ENCODE measurements at places on chromosomes 7 and 10.

- peak overlapping the region; percentile 49 for H3K27ac ChIP-seq
- H3K36me3 ChIP-seq: no peaks in the 10 kb centered on the region
- H3K4me1 ChIP-seq: peaks cover 35% of the 10 kb centered on the region
- no peak overlapping the region for H3K4me3 ChIP-seq
- no peak for DNase-seq
Measured at GRCh38 chr7:45123913-45124710, 12.6 kb upstream of the TBRG4 start.

DNA sequence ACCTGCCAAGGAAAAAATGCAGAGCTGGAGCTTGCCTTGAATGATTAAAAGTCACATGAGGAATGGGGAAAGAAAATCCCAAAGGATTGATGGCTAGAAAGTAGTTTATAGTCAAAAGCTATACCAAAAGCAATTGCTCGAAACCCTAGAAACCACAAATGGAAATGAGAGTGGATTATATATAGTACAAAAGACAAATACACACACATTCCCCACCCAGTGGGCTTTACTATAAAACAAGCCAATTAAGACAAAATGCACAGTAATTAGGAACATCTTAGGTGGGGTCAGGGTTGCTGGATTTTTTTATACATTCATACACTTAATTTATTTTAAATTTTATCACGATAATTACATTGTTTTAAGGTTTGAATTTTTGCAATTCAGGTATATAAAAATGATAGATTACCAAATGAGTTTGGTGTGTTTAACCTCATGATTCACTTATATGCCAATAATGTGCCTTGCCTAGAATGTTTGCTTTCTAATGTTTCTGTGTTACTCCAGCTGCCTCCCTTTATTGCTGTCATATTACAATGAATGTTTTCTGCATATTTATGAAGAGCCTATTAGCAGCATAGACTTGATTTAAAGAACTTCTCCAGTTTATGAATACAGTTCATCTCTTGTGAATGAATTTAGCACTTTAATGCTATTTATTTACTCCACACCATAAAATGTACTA, 421.3 kb downstream of the EXOC4 start:
- H3K27me3 ChIP-seq: no peaks in the 10 kb centered on the region
- H3K36me3 ChIP-seq: no peaks in the 10 kb centered on the region
- H3K27ac ChIP-seq: no peak overlapping the region
- no peaks in the 10 kb centered on the region for H3K4me1 ChIP-seq

DNA sequence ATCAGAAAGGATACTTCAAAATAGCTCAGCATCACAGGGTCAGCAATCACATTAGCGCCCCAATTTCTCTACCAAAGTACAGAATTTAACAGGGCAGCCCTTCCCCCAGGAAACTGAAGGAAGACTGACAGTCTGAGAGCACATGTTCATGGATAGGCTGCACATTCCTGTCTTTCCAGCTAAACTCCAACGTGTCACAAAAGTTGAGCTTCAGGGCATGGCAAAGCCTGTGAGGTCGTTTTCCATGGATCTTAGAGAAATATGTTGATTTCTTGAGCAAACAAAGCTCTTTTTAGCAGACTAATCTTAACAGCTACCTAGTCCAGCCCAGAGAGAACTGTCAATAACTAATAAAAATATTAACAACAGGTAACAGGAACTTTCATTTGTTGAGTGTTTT, 207.9 kb downstream of the GRM3 start:
- H3K27me3 ChIP-seq: no peaks in the 10 kb centered on the region
- H3K4me1 ChIP-seq: no peaks in the 10 kb centered on the region
- no peak for DNase-seq

- H3K36me3 ChIP-seq: peaks cover 10% of the 10 kb centered on the region
- no peaks in the 10 kb centered on the region for H3K27me3 ChIP-seq
- no peaks in the 10 kb centered on the region for H3K4me1 ChIP-seq
- H3K27ac ChIP-seq: no peak overlapping the region
- H3K4me3 ChIP-seq: no peak overlapping the region
Measured at GRCh38 chr10:119393421-119393820, 149.1 kb downstream of the RGS10 start.

DNA sequence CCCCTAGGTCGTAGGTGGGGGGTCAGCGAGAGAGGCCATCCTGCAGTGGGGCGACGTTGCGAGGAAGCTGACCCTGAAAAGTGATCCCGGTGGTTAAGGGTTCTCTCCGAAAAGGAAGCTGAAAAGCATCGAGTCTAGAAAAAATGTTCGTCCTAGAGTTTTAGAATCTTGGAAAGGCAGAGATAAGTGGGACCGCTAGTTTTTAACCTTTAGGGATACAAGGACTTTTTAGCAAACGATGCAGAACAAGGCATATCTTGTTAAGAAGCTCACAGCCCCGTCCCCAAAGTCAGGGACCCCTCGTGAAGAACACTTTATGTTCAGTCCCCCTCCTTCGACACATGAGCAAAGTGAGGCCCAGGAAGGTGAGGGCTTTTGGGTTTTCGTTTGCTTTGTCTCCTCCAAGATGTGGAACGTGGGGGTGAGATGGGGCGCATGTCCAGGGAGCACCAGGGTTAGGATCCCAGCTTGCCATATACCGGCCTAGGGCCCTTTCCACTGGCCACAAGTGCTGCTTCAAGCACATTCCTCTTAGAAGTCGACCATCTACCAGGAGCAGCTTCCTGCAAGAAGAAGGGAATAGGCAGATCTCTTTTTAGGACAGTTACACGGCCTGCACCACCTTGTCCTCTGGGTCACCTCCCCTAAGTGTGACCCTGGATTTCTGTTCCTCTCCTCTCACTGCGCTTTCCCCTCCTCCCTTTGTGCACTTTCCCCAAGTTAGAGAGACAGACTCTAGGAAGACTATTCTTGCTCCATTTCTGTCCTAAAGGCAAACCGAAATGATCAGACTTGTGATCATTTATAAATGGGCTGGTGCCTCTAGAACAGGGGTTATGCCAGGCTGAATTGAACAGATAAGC, 969 bp downstream of the SLC35G1 start:
- H3K27me3 ChIP-seq: no peaks in the 10 kb centered on the region
- peaks cover 13% of the 10 kb centered on the region for H3K4me1 ChIP-seq
- peak overlapping the region; percentile 92 for H3K4me3 ChIP-seq
- no peak overlapping the region for H3K27ac ChIP-seq

DNA sequence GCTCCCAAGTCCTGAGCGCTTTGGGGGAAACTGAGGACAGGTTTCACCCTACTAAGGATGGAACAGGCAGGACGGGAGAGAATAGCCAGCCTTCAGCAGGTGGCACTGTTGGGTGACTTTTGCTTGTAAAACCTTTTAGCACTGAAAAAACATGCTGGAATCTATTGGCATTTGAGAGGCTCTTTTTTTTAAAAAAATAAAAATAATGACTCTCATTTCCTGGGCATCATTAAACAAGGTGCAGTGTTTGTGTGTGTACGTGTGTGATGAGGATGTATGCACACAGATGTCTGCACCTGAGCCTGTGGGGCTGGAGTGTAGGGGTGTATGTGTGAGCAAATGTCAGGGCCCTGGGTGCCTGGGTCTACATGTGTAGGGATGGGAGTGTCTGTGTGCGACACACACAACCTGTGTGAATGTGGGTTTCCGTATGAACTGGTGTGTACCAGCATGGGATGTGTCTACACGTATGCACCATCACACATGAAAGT, 177.9 kb downstream of the RPS24 start:
- H3K27me3 ChIP-seq: no peaks in the 10 kb centered on the region
- H3K4me3 ChIP-seq: no peak overlapping the region
- no peaks in the 10 kb centered on the region for H3K4me1 ChIP-seq
- H3K36me3 ChIP-seq: no peaks in the 10 kb centered on the region
- no peak for DNase-seq

DNA sequence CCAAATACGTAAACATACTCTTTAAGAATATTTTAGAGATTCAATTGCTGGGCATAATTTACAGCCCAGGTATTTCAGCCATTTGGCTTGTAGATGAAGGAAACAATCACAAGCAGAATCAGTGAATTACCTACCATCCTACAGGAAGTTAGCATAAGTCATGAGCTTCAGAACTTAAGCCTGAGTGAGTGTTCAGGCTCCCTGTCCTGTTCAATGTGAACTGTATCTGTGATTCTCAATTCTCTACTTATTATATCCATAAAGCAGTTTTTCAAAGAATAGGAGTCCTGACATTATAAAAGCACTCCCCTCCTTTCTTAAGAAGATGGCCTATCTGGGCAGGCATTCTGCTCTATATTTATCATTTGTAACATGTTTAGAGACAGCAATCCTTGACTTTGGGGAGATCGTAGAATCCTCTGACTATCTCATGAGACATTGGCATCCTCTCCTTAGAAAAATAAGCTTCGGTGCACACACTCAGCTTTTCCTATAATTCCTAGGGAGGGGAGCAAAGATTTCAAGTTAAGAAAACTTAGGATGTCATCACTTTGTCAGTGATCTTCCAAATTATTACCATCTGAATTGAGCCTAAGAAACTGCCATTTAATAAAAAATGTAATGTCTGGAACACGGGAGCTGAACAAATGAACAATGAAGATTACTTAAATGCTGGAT, 645.2 kb upstream of the IGFBP3 start:
- no peaks in the 10 kb centered on the region for H3K36me3 ChIP-seq
- no peaks in the 10 kb centered on the region for H3K4me1 ChIP-seq
- no peak overlapping the region for H3K4me3 ChIP-seq
- no peak overlapping the region for H3K27ac ChIP-seq

DNA sequence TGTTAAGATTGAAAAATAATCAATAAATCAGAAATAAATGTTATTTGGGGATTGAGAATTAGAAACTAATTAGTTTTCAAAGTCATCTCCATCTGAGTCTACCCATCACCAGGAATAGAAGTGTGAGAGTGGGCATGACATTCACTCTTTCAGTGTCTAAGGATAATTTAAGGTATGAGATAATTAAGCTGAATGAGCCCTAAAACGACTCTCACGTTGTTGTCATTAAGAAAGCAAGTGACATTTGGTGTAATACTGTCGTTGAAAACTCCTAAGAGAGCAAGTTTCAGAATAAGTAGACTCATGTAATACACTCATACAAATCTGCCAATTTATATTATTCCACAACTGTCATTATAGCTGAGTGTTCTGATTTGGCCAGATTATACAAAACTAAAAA, 7.1 kb downstream of the AGMO start:
- no peaks in the 10 kb centered on the region for H3K27me3 ChIP-seq
- H3K36me3 ChIP-seq: no peaks in the 10 kb centered on the region
- no peak overlapping the region for H3K4me3 ChIP-seq
- H3K4me1 ChIP-seq: no peaks in the 10 kb centered on the region

DNA sequence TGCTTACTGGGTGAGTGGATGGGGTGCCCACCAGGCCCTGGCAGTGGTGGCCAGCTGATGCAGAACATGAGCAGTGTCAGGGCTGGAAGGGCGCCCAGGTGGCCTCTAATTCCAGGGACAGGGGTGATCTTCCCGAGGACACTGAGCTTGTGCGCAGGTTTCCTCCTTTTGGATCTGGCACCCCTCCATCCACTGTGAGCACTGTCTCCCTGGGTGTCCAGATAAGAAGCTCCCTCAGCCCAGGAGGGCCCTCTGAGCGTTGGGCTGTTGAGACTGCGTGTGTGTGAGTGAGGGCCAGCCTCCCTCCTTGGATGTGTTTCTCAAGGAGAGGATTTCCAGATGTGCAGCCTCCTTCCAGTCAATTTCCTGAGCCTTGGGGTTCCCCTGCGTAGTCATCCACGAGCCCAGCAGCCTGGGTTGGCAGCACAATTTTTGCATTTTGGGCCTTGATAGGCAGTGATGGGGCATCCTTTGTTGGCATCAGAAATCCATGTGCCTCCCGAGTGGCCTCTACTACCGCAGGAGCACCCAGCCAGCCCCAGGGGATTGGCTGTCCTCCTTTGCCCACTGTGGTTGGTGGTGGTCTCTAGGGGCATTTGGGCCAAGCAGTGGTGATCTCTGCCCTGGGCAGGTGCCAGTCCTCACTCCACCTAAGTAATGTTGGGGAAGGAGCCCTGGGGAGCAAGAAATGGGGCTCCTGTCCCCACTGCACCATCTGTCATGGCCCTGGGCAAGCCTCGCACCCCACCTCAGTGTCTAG, 20.9 kb upstream of the BTBD16 start:
- H3K4me3 ChIP-seq: no peak overlapping the region
- DNase-seq: no peak
- H3K27ac ChIP-seq: no peak overlapping the region
- H3K4me1 ChIP-seq: no peaks in the 10 kb centered on the region

DNA sequence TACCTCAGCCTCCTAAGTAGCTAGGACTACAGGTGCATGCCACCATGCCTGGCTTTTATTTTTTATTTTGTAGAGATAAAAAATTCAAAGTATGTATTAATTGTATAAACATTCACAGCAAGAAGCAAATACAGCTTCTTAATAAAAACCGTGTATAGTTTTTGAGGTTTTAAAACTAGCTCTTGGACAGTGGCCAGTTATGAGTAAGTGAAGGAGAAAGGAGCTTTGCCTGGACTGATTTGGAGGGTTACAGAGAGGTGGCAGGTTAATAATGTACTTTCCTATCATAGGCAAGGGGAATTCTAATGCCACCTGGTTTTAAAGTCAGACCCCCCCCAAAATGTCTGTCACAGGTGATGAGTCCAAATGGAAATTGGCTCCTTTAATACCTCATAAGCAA, 43.4 kb downstream of the ZNRF2 start:
- DNase-seq: no peak
- peaks cover 19% of the 10 kb centered on the region for H3K4me1 ChIP-seq
- peaks cover 4% of the 10 kb centered on the region for H3K36me3 ChIP-seq
- H3K4me3 ChIP-seq: no peak overlapping the region

DNA sequence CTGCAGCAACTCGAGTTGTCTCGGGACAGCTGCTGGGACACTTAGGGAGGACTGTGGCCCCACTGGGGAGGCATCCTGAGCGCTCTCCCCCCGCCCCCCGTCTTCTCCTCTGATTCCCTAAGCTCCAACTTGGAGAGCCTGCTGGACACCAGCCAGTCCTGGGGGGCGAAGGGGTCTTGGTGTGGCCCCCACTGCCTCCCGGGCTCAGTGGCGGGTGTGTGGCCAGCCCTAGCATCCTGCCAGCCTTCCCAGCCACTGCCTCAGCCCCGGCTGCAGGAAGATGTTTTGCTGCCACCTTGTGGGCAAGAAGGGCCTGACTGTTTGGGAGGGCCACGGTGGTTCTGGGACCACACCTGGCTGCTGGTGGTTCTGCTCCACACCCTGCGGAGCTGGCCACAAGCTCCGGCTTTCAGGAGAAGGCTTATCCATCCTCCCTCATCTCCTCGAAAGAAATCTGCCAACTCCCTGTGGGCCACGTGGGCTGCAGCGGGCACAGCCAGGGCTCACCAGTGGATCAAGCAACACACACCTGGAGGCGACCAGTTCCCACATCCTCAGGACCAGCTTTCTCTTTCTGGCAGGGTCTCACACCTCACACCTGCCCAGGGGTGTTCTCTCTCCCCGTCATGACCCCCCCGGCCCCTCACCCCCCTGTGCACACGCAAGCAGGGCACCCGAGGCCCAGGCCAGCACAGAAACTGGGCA, 24.8 kb downstream of the AGAP3 start:
- DNase-seq: peak; percentile 70
- H3K27ac ChIP-seq: no peak overlapping the region
- no peaks in the 10 kb centered on the region for H3K36me3 ChIP-seq

GRCh38 chr7:65269150-65269856, 104.4 kb upstream of the ZNF92 start:
- H3K4me1 ChIP-seq: no peaks in the 10 kb centered on the region
- no peaks in the 10 kb centered on the region for H3K36me3 ChIP-seq
- peaks cover 22% of the 10 kb centered on the region for H3K27me3 ChIP-seq

Measured in T-cell (primary cell).